ENCODE measurements at places on chromosomes 3 and 15.

DNA sequence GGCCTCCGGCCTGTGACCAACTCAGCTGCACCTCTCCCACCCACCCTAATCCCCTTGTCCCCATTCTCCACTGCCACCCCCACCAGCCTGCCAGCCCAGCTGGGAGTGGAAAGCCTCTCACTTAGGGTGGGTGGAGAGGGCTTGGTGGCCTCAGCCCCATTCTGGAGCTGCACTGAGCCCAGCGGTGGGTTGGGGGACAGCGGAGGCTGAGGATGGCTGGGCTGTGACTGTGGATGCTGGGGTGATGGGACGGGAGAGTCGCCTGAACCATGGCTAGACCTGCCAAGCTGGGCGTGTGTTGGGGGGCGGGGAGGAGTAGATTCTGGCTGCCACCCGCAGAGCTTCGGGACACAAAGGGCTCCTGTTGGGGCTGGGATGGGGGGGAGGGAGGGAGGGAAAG, 1.8 kb downstream of the CLCN2 start:
- DNase-seq: peak; percentile 76

DNA sequence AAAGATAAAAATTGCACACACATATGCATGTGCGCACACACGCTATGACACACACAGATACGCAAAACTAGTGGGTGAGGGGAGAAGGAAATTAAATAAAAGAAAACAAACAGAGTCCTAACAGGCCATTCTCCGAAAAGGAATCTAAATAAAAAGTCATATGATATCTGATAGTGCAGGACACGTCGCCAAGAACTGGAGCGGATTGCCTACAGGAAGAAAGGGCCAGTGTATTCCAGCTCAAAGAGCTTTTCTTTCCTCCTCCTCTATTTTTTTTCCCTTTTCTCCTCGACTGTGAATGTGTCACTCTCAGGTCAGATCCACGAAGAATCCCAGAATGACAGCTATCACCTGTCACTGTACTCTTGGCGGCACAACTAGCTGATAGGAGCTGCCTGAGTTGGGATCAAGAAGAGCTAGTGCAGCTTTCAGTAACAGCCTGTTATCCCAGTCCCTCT, 157.8 kb downstream of the TIGIT start:
- DNase-seq: peak; percentile 45

DNA sequence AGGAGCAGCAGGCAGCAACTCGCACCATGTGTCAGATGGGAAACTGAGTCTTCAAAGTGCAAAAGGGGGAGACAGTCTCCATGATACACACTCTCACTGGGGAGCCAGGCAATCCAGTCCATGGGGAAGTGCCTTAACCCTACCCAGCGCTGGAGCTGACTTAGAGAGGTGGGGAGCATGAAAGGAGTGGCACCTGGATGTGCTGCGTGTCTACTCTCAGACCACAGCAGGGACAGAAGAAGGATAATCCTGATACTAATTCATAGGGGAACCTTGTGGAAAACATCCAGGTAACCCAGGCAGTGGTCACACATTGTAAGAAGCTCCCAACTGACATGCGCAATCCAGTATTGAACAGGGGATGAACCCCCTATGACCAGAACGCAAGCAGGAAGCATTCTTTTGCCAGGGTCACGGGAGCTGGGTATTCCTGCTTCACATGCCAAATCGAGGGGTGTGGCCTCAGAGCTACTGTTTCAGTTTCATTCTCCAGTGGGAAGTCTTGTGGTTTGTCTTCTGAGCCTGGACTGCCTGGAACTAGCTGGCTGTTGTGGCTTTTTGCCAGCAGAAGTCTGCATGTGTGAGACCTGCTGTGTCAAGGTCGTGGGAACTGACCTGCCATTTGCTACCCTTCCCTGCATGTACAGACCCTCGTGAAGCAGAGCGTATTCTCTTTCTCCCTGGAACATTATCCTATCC, 367.6 kb upstream of the NDN start:
- DNase-seq: no peak

DNA sequence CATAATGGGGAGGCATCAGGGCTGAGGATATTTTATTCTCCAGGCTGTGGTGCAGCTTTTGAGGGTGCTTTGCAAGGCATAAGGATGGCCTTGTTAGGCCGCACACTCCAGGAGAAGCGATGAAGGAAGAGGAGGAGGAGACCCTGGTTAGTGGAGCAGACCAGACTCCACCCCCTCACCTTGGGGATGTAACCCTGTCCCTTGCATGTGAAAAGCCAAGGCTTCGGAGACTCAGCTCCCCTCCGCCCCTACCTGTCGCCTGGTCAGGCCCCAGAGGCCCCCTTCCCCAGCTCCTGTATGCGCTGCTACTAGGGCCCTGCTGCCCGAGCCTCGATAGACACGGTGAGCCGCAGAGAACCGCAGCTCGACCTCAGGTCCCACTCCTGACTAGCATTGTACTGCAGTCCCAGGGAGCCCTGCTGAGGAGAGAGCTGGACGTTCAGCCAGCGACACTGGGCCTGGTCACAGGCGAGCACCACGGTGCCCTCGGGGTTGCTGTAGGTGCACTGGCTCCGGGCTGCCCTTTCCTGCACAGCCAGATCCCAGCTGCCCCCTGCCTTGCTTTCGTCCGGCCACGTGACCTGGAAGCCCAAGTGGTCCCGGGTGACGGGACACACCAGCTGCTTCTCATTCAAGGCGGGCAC, 10.2 kb downstream of the CPN2 start:
- no peak for DNase-seq

- DNase-seq: no peak
Measured at GRCh38 chr15:101489237-101489598, 289 bp downstream of the PCSK6 start.

DNA sequence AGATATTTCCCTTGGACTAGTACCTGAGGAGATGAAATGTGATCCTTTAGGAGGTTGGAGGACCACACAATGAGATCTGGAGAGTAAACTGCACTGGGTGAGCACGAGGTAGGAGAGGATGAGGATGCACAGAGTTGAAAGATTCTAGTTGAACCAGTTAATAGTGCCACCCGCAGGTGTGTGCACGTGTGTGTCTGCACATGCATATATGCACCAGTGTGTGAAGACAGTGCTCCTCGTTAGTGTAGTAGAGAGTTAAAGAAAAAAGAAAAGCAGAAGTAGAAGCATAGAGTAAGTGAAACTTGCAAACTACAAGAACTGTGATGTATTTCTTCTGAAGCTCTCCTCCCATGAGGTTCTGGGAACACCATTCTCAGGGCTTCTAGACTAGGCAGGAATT, 8.4 kb downstream of the MED12L start:
- DNase-seq: no peak

DNA sequence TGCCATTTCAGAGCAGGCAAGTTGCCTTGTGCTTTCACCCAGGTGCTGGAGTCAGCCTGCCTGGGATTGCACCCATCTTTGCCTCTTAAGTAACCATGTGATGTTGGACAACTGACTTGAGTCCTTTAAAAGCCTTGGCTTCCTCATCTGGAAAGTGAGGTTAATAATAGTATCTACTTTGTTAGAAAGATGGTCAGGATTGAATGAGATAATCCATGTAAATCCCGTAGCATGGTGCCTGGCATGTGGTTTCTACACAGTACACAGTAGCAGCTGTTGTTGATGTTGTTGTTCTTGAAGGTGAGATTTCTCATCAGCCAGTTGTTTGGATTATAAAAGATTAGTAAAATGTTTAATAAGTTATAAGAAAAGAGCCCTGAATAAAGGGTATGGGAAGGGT, 48.8 kb downstream of the PSMD6 start:
- no peak for DNase-seq

- no peak for DNase-seq
Measured at GRCh38 chr3:84820126-84820525, 138.7 kb upstream of the CADM2 start.

DNA sequence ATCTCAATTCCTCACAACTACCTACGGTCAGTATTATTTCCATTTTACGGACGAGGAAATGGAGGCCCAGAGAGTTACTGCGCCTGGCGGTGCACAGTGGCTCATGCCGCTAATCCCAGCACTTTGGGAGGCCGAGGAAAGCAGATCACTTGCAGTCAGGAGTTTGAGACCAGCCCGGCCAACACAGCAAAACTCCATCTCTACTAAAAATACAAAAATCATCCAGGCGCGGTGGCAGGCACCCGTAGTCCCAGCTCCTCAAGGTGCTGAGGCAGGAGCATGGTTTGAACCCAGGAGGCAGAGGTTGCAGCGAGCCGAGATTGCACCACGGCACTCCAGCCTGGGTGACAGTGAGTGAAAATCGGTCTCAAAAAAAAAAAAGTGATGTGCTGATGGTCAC, 187.3 kb downstream of the XXYLT1 start:
- no peak for DNase-seq

GRCh38 chr3:12143949-12144504, 14.7 kb downstream of the TIMP4 start:
- DNase-seq: no peak

GRCh38 chr3:71734881-71735280, 9.7 kb upstream of the EIF4E3 start:
- no peak for DNase-seq

GRCh38 chr3:64612916-64613526, 74.8 kb downstream of the ADAMTS9 start:
- no peak for DNase-seq

- no peak for DNase-seq
Measured at GRCh38 chr15:90432253-90432652, 44.2 kb downstream of the IQGAP1 start.

- DNase-seq: no peak
Measured at GRCh38 chr15:45762726-45763125, 127.9 kb downstream of the SQOR start.

- DNase-seq: no peak
Measured at GRCh38 chr3:159829539-159830227, 159.0 kb upstream of the IL12A start.
